ENCODE measurements at places on chromosomes 1 and 21.

GRCh38 chr1:95301614-95302013, 67.6 kb downstream of the RWDD3 start:
- no peak for DNase-seq

DNA sequence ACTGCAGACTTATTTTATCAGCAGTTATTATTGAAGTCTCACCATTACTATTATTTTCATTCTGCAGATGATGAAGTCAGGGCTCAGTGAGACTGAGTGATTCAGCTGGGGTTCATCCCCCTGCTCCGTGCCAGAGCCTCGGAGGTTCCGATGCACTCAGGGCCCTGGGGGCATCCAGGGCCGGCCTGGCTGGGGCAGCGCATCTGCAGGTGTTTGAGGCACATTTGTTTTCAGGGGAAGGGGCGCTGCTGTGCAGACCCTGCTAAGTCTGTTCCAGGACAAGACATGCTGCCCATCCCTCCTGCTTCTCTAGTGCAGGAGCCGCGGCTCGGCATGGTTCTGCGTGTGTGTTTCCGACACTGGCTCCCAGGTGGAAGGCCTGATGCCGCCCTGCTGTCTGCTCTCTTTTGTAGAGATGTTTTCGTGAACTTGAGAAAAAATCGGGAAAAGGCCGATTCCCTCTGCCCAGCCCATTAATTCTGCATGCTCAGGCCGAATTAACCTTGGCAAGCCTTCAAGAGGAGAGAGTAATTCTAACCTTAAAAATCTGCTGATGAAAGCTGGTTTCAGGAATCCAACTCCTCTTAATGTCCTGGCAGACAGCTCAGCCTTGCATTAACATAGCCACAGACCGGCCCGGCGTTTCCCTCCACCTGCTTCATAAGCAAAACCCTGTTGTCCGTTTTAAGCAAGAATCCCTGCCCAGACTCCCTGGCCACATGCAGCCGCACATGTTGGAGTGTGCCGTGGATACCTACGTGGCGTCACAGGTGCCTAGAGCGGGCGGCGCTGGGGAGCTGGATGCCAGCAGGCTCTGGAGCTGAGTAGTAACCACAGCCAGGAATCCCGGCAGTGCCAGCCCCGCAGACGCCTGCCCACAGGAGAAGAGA, 316.0 kb upstream of the VAMP3 start:
- DNase-seq, result no peak

DNA sequence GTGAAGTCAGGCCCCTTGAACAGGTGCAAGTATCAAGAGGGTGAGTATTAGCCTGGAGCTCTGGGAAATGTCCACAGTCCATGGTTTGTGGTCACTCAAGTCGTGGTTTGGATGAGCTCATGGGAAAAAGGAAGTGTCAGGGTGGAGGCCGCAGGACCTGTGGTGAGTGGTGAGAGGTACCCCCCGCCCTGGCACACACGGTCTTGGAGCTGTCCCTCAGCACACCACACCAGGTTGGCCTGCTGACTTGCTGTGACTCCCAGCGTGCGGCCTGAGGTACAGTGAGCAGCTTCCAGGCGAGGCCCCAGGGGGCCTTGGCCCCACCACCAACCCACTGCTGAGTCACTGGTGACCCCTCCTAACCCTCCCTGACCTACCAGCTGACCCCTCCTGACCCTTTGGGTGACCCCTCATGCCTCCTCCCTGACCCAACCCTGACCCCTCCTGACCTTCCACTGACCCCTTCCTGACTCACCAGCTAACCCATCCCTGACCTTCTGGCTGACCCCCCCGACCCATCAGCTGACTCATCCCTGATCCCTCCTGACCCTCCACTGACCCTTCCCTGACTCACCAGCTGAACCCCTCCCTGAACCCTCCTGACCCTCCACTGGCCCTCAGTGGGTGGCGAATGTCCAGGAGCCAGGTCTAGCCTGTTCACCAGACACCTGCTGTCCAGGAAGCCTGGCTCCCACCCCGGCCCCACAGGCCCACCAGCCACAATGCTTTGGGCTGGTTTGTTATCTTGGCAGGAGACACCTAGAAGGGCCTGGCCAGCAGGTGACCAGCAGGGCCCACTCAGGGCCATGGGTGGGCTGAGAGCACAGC, 34.8 kb upstream of the RNF187 start:
- DNase-seq, result no peak

DNA sequence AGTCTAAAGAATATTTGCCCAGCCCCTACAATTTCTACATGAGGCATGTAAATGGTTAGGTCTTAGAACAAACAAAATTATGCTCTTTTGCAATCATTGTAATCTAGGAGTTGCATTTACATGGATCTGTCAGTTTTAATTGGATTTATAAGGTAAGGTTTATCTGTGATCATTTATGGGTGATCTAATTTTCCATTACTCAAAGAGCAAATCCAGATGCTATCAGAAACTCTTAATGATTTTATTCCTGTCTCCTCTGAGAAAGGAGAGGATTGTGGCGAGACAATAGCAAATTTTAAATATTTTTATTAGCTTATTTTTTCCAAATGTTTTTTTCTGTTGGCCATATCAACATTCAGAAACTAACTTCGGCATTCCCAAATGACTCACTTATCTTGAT, 14.2 kb upstream of the NEGR1 start:
- DNase-seq, result no peak

All from activated CD4-positive, alpha-beta T cell treated with anti-CD3 and anti-CD28 coated beads, Interleukin-2, amount 50 U/mL, for 48 hours (primary cell).